ENCODE measurements at places on chromosomes 4 and X. TPM values are rescaled to one million over a fixed set of nuclear protein-coding genes. Genes with fewer than 3 reads are reported as not detected.
A peak's percentile ranks its signal among the peaks of the same experiment; 100 is the strongest.

- H3K4me1 ChIP-seq: no peaks in the 10 kb centered on the region
- no peak for DNase-seq
- no peaks in the 10 kb centered on the region for H3K36me3 ChIP-seq
- H3K27me3 ChIP-seq: no peaks in the 10 kb centered on the region
- no peak overlapping the region for H3K4me3 ChIP-seq
Observed at GRCh38 chrX:40291553-40291952, 193.8 kb upstream of the BCOR start.

RHOXF2B gene
- not detected for total RNA-seq

ALB gene
- not detected for total RNA-seq

DNA sequence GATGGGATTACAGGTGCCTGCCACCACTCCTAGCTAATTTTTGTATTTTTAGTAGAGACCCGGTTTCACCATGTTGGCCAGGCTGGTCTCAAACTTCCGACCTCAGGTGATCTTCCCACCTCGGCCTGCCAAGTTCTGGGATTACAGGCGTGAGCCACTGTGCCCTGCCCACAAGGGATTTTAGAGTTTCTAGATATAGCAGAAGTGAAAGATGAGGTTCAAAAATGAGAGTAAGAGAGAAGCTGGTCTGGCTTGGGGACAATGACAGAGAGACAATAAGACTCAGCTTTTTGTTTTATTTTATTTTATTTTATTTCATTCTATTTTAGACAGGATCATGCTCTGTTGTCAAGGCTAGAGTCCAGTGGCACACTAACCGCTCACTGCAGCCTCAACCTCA lies 30.6 kb downstream of the TRIM61 start:
- H3K4me1 ChIP-seq: no peaks in the 10 kb centered on the region
- no peak overlapping the region for H3K4me3 ChIP-seq
- peaks cover 3% of the 10 kb centered on the region for H3K36me3 ChIP-seq
- no peak for DNase-seq

DACH2 gene
- not detected for total RNA-seq

GRCh38 chr4:150457802-150458201 lies 124.1 kb upstream of the MAB21L2 start:
- H3K36me3 ChIP-seq: peaks cover 4% of the 10 kb centered on the region
- H3K4me3 ChIP-seq: no peak overlapping the region
- H3K27me3 ChIP-seq: no peaks in the 10 kb centered on the region
- DNase-seq: no peak

- peaks cover 2% of the 10 kb centered on the region for H3K4me1 ChIP-seq
- H3K27me3 ChIP-seq: peaks cover 5% of the 10 kb centered on the region
- no peak for DNase-seq
- H3K36me3 ChIP-seq: no peaks in the 10 kb centered on the region
- H3K4me3 ChIP-seq: no peak overlapping the region
- H3K27ac ChIP-seq: no peak overlapping the region
Observed at GRCh38 chr4:139720806-139721205, 55.2 kb downstream of the MGST2 start.

GUCY1B1 gene
- 0.75 TPM for total RNA-seq

GRCh38 chr4:110518889-110519490 lies 43.0 kb downstream of the ENPEP start:
- H3K36me3 ChIP-seq: no peaks in the 10 kb centered on the region
- H3K4me3 ChIP-seq: no peak overlapping the region
- peaks cover 9% of the 10 kb centered on the region for H3K4me1 ChIP-seq
- peaks cover 31% of the 10 kb centered on the region for H3K27me3 ChIP-seq
- no peak for DNase-seq

GRCh38 chr4:104915864-104916263 lies 230.8 kb upstream of the TET2 start:
- no peak for DNase-seq
- no peak overlapping the region for H3K4me3 ChIP-seq
- no peak overlapping the region for H3K27ac ChIP-seq
- peaks cover 14% of the 10 kb centered on the region for H3K4me1 ChIP-seq
- H3K27me3 ChIP-seq: no peaks in the 10 kb centered on the region

DNA sequence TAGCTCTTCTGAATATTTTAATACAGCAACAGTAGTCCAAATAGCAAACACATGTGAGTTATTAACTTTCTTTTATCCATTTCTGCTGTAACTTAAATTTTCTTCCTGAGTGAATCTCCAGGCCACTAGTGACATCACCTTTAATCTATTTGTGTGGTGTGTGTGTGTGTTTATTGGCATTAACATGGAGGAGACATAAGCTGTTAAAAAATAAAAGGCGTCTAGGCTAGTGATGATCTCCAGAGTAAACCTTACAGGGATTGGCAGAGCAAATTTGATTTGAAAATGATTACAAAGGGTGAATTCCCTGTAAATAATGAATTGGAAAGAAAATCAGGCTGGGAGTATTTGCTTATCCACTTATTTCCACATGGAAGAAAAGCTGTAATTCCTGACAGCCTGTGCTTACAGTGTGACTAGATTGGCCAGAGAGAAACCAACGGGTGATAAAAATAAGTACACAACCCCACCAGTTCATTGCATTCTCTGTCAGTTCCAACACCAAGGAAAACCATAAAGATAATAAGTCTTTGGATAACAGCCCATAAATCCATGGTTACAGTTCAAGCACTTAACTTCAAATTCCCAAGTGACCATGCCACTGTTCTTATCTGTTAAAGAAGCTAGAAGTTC lies 186.1 kb downstream of the ENOX2 start:
- H3K36me3 ChIP-seq: peaks cover 5% of the 10 kb centered on the region
- H3K27me3 ChIP-seq: no peaks in the 10 kb centered on the region
- H3K27ac ChIP-seq: no peak overlapping the region
- no peaks in the 10 kb centered on the region for H3K4me1 ChIP-seq
- no peak for DNase-seq

CRLF2 gene
- total RNA-seq: 0.40 TPM

GRCh38 chr4:54173281-54173912 lies 55.7 kb upstream of the PDGFRA start:
- peaks cover 4% of the 10 kb centered on the region for H3K4me1 ChIP-seq
- no peak overlapping the region for H3K4me3 ChIP-seq
- H3K36me3 ChIP-seq: peaks cover 3% of the 10 kb centered on the region
- DNase-seq: no peak

- no peak for DNase-seq
- peak overlapping the region; percentile 47 for H3K27ac ChIP-seq
- no peak overlapping the region for H3K4me3 ChIP-seq
- H3K36me3 ChIP-seq: no peaks in the 10 kb centered on the region
Observed at GRCh38 chrX:109695637-109696036, 37.4 kb downstream of the ACSL4 start.

PABPC1L2B gene
- not detected for total RNA-seq

NUP62CL gene
- 2.2 TPM for total RNA-seq

- H3K27me3 ChIP-seq: peaks cover 78% of the 10 kb centered on the region
- peak overlapping the region; percentile 82 for H3K4me3 ChIP-seq
- peaks cover 2% of the 10 kb centered on the region for H3K36me3 ChIP-seq
- peaks cover 6% of the 10 kb centered on the region for H3K4me1 ChIP-seq
- DNase-seq: no peak
Observed at GRCh38 chr4:74097631-74098426, 1.2 kb downstream of the CXCL2 start.

GRCh38 chr4:14580061-14580460 lies 422.2 kb upstream of the CPEB2 start:
- H3K4me3 ChIP-seq: no peak overlapping the region
- H3K36me3 ChIP-seq: no peaks in the 10 kb centered on the region
- H3K27me3 ChIP-seq: no peaks in the 10 kb centered on the region
- H3K27ac ChIP-seq: no peak overlapping the region
- H3K4me1 ChIP-seq: no peaks in the 10 kb centered on the region

NHS gene
- not detected for total RNA-seq

DNA sequence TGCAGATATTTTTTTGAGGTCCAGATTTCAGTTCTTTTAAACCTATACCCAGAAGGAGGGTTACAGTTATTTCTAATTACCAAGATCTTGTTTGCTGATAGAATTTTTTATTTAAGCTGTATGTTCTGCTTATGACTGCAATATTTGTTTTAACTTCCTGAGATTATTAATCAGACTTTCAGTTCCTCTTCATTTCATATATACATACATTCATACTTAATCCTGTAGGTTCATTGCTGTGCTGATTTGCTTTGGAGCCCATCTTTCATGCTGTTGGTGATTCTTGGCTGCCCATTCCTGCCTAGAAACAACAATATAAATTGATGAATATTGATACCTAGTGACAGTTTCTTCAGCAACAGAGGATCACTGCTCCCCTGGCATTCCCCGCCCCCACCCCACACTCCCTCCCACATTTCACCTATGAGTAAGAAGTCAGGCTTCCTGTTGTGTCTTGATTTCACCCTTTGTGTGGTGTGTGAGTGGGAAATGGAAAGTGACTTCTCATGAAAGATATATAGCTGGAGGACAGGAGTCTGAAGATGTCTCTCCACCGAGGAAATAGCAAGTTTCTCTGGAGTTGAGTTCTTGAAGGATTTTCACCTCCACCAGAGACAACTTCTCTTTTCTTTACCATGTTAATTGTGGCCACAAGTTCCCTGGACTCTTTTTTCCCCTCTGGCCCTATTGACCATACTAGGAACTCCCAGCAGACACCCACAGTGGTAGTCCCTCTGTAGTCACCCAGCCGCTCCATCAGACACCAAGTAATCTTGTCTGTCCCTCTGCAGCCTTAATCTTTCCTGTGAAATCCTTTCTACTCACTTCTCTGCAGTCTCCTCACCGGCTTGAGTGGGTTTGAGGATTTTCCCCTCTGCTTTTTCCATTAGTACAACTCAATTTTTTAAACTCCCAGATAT lies 118.4 kb downstream of the ASB9 start:
- peaks cover 2% of the 10 kb centered on the region for H3K36me3 ChIP-seq
- peaks cover 25% of the 10 kb centered on the region for H3K4me1 ChIP-seq
- DNase-seq: no peak
- no peak overlapping the region for H3K4me3 ChIP-seq
- H3K27me3 ChIP-seq: no peaks in the 10 kb centered on the region

GRCh38 chr4:100742045-100742444 lies 224.2 kb upstream of the EMCN start:
- no peak overlapping the region for H3K4me3 ChIP-seq
- no peak overlapping the region for H3K27ac ChIP-seq
- H3K4me1 ChIP-seq: no peaks in the 10 kb centered on the region
- no peak for DNase-seq
- peaks cover 2% of the 10 kb centered on the region for H3K36me3 ChIP-seq

GRCh38 chr4:121960818-121961217 lies 9.0 kb upstream of the TRPC3 start:
- H3K27ac ChIP-seq: no peak overlapping the region
- peaks cover 11% of the 10 kb centered on the region for H3K27me3 ChIP-seq
- no peak for DNase-seq

- no peaks in the 10 kb centered on the region for H3K36me3 ChIP-seq
- H3K4me3 ChIP-seq: no peak overlapping the region
- no peak overlapping the region for H3K27ac ChIP-seq
- H3K27me3 ChIP-seq: no peaks in the 10 kb centered on the region
Observed at GRCh38 chr4:150863456-150863855, 151.6 kb downstream of the LRBA start.

SEC31A gene
- total RNA-seq: 160 TPM

SCML2 gene
- total RNA-seq: 0.22 TPM

GRCh38 chr4:148430854-148431253 lies 11.4 kb downstream of the NR3C2 start:
- no peaks in the 10 kb centered on the region for H3K27me3 ChIP-seq
- H3K36me3 ChIP-seq: no peaks in the 10 kb centered on the region
- H3K4me1 ChIP-seq: peaks cover 61% of the 10 kb centered on the region
- H3K27ac ChIP-seq: no peak overlapping the region

MAGEA2 gene
- total RNA-seq: not detected

EREG gene
- 1.1 TPM for total RNA-seq

GAGE2A gene
- not detected for total RNA-seq

DNA sequence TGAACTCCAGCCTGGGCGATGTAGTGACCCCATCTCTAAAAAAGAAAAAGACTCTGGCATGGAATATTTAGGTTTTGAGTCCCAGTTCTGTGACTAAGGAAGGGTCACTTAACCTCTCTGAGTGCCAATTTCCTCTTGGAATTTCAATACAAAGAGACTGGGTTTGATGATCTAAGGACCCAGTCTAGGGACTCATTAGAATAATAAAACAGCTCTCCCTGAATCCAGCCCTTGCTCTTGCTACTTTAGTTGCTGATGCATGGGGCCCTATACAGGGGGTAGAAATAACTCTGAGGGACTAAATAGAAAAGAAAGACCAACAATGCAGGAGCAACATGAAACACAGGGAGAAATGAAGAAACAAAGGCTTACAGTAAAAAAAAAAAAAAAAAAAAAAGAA lies 12.6 kb downstream of the C4orf54 start:
- H3K27me3 ChIP-seq: peaks cover 12% of the 10 kb centered on the region
- no peak for DNase-seq
- H3K36me3 ChIP-seq: peaks cover 3% of the 10 kb centered on the region
- H3K4me3 ChIP-seq: no peak overlapping the region

GRCh38 chrX:102745857-102746584 lies 25.5 kb downstream of the GPRASP3 start:
- H3K27me3 ChIP-seq: no peaks in the 10 kb centered on the region
- H3K4me1 ChIP-seq: no peaks in the 10 kb centered on the region
- H3K27ac ChIP-seq: peak overlapping the region; percentile 56
- peak overlapping the region; percentile 89 for H3K4me3 ChIP-seq
- no peaks in the 10 kb centered on the region for H3K36me3 ChIP-seq

HAND2 gene
- total RNA-seq: not detected

DNA sequence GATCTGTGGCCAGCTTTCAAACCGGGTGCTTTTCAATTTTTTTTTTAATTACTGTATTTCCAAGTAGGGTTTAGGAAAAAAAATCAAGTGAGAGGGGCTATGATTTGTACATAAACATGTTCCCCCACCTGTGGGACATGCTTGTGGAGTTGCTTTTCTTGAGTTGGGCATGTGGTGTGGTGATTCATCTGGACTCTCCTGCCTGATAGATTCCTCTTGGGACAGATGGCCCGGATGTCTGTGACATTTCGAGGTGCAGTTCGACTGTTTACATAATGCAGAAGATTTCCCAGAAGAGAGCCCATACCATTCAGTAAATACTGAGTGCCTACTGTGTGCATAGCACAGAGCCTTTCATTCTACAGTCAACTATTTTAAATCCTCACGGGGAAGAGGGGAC lies 49.9 kb downstream of the DOCK11 start:
- H3K36me3 ChIP-seq: no peaks in the 10 kb centered on the region
- H3K27me3 ChIP-seq: no peaks in the 10 kb centered on the region
- H3K4me3 ChIP-seq: no peak overlapping the region

- H3K36me3 ChIP-seq: no peaks in the 10 kb centered on the region
- no peak overlapping the region for H3K27ac ChIP-seq
- H3K27me3 ChIP-seq: no peaks in the 10 kb centered on the region
- H3K4me3 ChIP-seq: no peak overlapping the region
- no peaks in the 10 kb centered on the region for H3K4me1 ChIP-seq
Observed at GRCh38 chr4:69025191-69025998, 70.9 kb upstream of the UGT2B7 start.

GRCh38 chrX:103480526-103480925 lies 38.8 kb downstream of the RAB40A start:
- no peak for DNase-seq
- H3K4me3 ChIP-seq: no peak overlapping the region
- H3K27me3 ChIP-seq: no peaks in the 10 kb centered on the region
- no peaks in the 10 kb centered on the region for H3K4me1 ChIP-seq
